ENCODE measurements at places on chromosomes 13 and 19.

DNA sequence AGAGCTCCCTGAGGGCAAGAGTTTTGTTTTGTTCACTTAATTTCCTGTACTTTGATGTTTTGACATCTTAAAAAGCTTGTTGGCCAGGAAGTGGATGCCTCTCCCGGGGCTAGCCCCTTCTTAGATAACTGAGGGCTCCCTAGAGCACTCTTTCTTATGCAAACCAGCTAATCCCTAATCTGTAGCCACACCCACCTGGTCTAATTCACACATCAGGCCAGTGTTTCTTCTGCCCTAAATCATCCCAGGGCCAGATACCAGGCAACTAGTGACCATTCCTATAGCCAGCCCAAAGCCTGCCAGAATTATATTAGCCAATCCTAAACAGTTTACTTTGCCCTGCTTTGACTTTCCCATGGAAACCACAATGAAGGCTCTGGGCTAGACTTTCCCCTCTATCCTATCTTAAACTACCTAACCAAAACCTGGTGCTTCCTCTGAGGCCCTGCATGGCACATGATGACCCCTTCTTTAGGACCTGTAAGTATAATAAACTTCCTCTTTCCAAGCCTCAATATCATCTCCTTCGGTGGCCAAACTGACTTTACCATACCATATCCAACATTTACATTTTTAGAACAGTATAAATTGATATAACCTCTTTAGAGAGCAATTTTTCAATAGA is 24.8 kb downstream of the WBP4 start:
- no peak for DNase-seq

DNA sequence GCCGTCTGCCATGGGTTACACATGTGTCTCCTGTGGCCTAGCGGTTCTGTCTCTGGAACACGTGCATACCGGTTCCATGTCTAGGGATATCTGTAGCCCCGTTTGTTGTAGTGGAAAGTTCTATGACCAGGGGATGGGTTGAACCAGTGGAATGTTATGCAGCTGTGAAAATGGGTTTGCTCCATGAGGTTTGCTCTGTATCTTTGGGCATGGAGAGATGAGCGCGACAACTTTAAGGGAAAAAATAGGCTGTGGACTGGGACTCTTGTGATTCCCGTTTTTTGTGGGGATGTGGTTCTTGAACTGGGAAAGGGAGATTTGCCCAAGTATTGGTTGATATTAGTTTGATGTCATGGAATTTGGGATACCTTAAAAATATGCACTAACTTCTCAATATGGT is 120.4 kb downstream of the KDM4B start:
- DNase-seq, result no peak

- DNase-seq, result no peak
Measured at GRCh38 chr13:64314331-64314730, 2898.7 kb upstream of the PCDH20 start.

DNA sequence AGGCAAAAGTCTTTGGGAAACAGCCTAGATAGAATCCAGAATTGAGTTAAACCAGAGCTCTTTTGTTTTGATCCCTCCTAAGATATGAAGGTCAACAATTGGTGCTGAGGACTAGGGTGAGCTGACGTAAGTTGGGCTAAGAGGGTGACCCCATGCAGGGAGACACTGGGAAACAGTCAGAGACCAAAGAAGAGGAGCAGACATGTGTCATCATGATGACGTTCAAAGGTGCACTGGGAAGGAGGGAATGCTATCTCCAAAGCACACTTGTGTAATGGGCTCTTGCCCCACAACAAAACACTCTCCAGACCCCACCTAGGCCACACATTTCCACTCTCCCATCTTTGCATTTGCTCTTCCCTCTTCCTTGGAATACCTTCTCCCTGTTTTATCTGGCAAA is 481.4 kb downstream of the COG6 start:
- DNase-seq, result no peak

DNA sequence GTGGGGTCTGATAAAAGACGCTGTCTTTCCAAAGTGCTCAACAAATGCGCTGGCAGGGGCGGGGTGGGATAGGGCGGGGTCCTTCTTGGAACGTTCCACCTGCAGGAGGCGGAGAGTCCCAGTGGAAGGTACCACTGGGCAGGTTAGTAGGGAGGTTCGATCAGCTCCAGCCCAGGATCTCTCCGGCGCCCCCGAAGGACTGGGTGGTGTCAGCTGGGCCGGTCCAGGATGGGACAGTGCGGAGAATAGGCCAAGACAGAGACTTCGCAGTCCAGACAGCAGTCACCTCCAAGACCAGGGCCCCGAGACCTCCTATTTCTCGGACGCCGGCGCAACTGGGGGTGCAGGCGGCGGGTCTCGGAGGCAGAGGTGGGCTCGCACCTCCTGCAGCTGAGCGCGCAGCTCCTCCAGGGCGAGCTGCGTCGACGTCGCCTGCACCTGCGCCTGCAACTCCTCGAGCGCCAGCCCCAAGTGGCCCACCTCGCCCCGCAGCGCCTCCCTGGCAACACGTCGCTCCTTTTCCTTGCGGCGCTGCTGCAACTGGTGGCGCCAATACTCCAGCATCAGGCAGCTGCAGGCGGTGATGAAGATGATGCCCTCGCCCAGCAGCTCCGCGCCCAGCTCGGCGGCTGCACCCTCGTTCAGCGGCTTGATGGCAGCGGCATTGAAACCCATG is 21.6 kb downstream of the VASP start:
- DNase-seq, result no peak

GRCh38 chr19:45972947-45973540 is 621 bp downstream of the NOVA2 start:
- no peak for DNase-seq

- no peak for DNase-seq
Measured at GRCh38 chr19:5891572-5891937, 12.0 kb downstream of the NDUFA11 start.

DNA sequence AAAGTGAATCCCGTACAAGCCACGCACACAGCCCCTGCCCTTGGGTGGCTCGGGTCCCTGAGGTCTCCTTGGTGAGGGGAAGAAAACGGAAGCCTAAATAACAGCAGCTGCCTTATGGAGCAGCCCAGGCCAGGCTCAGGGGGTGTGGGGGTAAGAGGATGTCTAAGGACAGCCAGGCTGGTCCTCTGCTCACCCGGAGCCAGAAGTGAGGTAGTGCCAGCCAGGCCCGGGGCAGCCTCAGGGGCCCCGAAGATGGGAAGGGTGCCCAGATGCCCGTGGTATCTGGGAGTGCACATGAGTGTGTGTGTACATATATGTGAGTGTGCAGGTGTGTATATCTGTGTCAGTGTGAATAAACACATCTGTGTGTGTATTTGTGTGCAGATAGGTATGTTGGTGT is 38.4 kb upstream of the PEPD start:
- DNase-seq, result no peak

DNA sequence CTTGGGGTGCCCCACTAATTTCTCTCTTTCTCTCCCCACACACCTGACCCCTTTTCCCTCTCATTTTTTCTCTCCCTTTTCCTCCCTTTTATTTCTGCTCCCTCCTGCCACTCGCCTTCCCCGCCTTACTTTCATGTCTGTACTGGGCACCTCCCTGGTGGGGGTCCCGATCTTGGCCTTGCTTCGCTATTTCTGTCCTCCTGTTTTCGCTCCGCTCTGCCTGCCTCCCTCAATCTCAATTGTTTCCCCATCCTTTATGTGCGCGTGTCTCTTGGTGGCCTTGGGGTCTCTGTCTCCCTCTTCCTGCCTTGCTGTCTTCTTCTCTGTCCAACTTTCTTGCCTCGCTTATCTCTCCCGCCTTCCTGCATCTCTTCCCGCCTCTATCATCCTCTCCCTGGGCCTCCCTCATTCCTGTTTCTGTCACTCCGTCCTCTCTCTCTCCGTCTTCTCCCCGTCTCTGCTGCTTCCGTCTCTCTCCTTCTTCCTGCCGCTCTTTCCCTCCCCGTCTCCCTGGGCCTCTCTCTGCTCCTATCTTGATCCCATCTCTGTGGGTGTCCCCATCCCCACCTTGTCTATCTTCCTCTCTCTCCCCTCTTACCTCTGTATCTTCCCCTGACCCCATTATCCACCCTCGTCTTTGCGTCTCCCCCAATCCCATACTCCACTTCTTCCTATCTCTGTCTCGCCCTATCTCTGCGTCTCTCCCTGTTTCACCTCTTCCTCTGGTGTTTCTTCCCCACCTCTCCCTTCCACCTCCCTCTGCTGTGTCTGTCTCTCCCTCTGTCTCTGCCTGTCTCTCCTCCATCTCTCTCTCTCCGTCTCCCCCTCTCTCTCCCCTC is 4.0 kb downstream of the GRIN2D start:
- DNase-seq, result no peak

DNA sequence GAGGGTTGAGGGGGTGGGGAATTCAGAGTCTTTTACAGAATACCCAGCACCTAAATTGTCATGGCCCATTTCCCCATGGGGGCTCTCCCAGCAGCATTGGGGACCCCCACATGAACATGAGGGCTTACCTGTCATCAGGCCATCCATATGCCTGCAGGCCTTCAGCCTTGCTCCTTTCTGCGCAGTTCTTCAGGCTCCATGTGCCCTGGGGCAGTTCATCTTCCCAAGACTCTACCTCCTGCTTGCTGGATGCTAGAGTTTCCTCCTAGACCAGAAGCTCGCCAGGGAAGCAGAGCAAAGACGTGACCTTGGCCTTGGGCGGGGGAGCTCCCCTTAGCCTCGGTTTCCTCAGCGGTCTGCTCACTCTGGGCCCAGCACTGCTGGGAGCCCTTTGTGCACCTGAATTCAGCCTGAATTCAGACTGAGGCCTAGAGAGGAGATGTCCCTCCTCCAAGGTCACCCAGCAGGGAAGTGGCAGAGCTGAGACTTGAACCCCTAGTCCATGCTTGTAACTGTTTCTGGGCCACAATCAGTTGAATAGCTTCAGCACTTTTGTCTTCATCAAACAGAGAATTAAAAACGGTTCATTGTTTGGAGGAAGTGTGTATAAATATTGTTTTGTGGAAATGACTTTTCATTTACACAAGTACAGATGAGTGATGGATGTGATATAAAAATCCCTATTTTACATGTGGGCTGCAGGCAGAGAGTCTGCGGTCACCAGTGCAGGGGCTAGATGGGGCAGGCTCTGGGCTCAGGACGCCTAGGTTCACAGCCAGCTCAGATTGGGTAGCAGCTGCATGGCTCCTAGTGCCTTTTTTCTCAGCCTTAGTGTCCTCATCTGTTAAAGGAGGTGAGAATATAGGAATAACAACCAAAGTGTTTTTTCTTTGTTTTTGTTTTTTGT is 9.5 kb downstream of the PPP5C start:
- no peak for DNase-seq

GRCh38 chr13:73248711-73249580 is 190.1 kb downstream of the KLF5 start:
- DNase-seq, result no peak

- DNase-seq, result no peak
Measured at GRCh38 chr13:107296804-107297203, 728.9 kb upstream of the ARGLU1 start.

GRCh38 chr13:110137680-110138009 is 169.3 kb downstream of the COL4A1 start:
- no peak for DNase-seq

DNA sequence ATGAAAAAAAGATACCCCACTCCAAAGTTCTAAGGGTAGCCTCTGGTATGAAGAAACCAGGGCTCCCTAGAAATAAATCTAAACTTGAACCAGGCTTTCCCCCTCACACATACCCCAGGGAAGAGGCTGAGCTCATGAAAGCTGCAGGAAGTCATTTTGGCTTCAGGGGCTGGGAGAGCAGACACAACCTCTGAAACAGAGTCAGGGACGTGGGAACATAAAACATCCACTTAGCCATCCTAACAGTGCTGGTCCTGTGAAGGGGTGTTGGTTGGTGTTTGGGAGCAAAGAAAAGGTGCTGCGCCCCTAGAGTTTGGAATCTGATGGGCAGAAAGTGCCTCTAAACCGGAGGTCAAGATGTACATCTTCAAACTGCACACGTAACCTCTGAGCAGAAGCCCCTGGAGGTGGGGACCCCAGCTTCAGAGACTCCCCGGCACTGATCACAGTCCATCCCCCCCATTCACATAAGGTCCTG is 15.8 kb downstream of the RAB3D start:
- no peak for DNase-seq

Data from activated CD8-positive, alpha-beta memory T cell treated with anti-CD3 and anti-CD28 coated beads for 24 hours (primary cell).